Cerebellum (tissue), 4 donors: ENCODE measurements at places on chromosomes 4 and X.

DNA sequence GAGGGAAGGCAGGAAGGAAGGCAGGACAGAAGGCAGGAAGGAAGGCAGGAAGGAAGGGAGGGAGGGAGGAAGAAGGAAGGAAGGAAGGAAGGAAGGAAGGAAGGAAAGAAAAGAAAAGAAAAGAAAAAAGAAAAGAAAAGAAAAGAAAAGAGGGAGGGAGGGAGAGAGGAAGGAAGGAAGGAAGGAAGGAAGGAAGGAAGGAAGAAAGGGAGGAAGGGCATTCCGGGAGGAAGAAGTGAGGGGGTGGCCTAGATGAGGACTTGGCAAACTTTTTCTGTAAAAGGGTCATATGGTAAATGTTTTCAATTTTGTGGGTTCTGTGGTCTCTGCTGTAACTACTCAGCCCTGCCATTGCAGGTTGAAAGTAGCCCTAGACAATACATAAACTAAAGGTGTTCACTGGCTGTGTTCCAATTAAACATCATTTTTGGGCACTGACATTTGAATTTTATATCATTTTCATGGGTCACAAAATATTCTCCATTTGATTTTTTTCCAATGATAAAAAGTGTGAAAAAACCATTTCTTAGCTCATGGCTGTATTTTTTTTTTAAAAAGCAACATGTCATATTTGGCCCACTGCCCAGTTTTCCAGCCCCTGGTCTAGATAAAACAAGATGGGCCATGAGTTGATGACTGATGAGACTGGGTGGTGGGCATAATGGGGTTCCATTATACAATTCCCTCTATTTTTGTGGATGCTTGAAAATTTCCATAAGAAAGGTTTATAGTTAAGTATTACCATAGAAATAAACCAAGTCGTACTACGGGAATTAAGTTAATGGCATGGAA is 3.1 kb downstream of the ZNF630 start:
- no peak for DNase-seq

- DNase-seq, result no peak
Measured at GRCh38 chr4:186634591-186635128, 79.3 kb upstream of the MTNR1A start.

DNA sequence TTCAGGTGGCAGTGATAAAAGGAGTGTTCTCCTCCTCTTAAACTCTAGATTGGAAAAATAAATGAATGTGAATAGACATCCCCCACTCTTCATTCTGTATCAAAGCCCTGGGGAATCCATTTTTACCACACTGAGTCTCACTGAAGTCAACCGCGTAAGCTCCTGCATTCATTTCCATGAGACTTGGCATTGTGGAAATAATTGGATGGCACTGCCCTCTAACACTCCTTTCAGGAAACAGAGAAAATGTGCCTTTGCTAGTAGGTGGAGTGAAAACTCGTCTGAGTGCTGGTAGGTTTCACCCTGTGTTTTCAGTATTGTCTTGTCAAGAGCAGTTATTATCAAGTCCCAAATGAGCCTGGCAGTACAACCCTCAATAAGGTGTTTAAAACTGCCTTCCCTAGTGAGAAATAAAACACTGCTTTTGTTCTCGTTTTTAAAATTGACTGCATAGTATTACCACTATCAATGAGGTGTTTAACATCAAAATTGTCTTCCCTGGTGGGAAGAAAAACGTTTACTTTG is 9.7 kb upstream of the CDKN2AIP start:
- no peak for DNase-seq

DNA sequence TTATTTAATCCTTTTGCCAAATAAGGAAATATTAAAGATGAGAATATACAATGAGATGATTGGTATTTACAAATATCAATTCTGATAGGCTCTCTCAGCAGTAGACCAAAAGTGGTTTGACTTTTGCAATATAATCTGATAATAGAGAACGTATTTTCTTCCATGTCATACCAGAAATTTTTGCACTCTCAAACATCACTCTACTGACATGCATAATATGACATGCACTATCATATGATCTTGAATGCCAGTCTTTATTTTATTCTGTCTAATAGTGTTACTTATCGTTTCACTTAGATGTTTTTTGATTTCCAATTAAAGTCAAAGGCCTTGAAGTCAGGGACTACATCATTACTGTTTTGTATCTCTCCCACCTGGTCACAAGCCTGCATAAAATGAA is 259.2 kb downstream of the PCDH7 start:
- no peak for DNase-seq

DNA sequence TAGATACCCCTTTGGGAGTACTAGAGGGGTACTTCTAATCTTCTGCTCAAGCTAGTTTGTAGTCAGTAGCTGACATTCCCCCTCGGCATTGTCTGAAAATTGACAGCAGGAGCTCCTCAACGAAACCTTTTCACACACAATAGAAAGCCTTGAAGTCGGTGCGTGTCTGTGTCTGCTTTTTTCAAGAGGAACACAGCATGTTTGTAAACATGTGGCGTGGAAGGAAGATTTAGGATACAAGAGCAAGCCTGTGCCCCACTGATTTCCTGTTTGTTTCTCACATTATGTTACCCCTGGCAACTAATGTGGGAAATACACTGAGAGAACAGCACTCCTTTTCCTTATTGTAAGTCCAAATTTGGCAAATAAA is 252.6 kb downstream of the ANKRD50 start:
- DNase-seq, result no peak

DNA sequence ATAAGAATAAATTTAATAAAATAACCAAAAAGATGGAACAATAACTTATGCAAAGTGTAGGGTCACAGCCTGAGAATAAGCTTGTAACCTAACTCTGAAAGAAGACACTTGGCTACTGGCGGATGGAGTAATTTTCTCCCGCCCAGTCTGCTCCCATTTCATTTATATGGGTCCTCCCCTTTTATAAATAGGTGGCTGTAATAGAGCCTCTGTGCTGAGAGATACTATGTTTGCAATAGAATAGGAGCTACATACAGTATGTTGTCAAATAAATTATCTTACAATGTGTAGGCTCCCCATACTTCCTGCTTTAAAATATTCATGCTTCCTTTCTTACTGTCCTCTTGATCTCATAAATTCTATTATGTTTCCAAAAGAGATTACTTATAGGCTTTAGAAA is 28.2 kb upstream of the RPS6KA3 start:
- no peak for DNase-seq

DNA sequence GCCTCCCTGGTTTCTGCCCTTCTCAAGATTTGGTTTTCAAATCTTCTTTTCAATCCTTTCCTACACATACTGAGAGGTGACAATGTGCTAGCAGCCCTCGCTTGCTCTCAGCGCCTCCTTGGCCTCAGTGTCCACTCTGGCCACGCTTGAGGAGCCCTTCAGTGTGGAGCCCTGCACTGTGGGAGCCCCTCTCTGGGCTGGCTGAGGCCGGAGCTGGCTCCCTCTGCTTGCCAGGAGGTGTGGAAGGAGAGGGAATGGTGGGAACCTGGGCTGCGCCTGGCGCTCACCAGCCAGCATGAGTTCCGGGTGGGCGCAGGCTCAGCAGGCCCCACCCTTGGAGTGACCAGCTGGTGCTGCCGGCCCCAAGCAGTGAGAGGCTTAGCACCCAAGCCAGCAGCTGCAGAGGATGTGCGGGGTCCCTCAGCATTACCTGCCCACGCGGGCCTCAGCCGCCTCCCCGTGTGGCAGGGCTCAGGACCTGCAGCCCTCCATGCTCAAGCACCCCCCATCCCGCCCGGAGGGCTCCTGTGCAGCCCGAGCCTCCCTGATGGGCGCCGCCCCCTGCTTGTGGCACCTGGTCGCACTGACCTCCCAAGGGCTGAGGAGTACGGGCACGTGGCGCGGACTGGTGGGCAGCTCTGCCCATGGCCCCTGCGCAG is 127.5 kb downstream of the COX7B2 start:
- no peak for DNase-seq

- no peak for DNase-seq
Measured at GRCh38 chr4:19941434-19941833, 310.3 kb upstream of the SLIT2 start.

- peak; percentile 100 for DNase-seq
Measured at GRCh38 chr4:8158710-8159536, at the start of gene ABLIM2. Gene ABLIM2 (minus strand): TSS chr4:8158813. CDS start chr4:8158689, 124 bp downstream.

GRCh38 chrX:20001588-20001987 is 10.7 kb upstream of the BCLAF3 start:
- DNase-seq, result no peak

- no peak for DNase-seq
Measured at GRCh38 chrX:135396566-135396965, 25.2 kb upstream of the SMIM10L2A start.

GRCh38 chr4:71257761-71258160 is 81.1 kb upstream of the SLC4A4 start:
- DNase-seq, result no peak

- no peak for DNase-seq
Measured at GRCh38 chr4:21005647-21006046, 305.4 kb downstream of the PACRGL start.

DNA sequence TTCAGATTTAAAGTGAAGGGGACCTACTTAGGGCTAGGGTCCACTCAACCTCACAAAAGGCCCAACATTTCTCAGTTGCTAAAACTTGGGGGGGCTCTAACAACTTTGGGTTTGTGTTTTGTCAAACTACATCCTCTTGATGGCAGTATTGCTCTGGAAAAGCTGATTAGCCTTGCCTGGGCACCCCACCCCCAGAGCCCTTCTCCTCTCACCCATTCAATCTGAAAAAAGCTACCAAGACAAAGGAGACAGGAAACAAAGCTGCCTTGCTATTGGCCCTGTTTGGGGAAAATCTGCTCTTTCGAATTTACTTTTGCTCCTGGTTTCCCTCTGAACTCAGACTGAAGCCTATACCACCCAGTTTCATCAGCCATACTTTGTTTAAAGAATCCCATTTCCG is 195.2 kb upstream of the STK26 start:
- no peak for DNase-seq

DNA sequence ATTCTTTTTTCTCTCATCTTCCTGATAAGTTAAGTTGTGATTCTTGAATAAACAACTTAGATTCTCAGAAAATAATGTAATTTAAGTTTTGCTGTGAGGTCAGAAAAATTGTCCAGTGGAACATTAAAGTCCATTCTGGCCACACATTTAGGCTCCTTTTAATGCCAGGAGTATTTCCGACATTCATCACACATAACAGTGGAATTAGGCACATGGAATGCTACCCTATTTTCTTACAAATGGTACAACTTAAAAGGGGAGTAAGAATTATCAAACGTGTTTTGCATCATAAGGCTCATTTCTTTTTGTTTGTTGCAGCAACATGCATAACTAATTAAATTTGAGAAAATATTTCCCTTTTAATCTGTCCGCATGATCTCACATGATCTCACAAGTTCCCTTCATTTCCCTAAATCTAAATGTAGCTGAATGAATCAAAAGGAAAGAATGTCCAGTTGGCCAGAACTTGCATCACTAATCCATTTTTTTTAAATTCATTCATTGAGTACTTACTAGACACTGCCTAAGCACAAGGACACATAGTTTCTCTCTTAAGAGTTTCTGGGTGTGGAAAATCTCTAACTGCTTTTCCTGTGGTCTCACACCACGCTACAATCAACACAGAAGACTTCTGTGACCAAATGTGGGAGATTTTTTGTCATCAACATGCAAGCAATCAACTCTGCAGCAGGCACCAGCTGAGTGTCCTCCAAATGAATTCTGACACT is 22.0 kb downstream of the SPARCL1 start:
- no peak for DNase-seq

- no peak for DNase-seq
Measured at GRCh38 chrX:118504581-118504980, 9.0 kb downstream of the DOCK11 start.

- DNase-seq, result no peak
Measured at GRCh38 chrX:110359273-110359672, 625 bp downstream of the RTL9 start.

DNA sequence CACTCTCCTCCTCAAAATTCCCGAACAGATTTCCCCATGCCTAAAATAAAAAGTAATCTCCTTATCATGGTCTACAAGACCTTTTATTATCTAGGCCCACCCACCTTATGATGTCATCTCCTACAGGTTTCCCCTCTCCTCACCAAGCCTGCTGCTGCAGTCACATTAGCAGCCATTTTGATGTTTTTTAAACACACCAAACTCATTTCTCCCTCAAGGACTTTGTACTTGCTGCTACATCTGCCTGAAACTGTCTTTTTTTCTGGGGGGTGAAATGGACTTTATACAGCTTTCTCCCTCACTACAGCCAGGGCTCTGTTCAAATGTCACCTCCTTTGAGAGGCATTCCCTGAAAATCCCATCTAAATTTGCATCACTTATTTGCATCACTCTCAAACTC is 90.2 kb upstream of the TAB3 start:
- DNase-seq, result no peak

GRCh38 chrX:20402956-20403355 is 136.2 kb upstream of the RPS6KA3 start:
- no peak for DNase-seq

- peak; percentile 34 for DNase-seq
Measured at GRCh38 chrX:16999275-16999674, 52.8 kb downstream of the REPS2 start.

DNA sequence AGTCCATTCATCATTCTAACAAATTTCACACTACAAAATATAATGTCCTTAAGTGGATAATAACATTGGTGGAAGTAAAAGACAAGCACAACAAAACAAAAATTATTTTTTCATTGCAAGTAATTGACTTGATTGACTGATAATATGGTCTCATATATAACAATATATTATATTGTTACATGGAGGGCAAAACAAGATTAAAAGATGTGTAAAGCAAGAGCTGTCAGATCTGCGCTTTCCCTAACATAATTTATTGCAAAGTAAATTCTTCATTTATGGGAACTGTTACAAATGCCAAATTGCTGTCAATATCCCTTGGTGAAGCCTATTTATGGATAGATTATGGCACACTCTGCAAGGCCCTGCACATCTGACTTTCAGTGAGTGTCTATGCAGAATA is 233.6 kb downstream of the PCDH7 start:
- DNase-seq, result no peak

DNA sequence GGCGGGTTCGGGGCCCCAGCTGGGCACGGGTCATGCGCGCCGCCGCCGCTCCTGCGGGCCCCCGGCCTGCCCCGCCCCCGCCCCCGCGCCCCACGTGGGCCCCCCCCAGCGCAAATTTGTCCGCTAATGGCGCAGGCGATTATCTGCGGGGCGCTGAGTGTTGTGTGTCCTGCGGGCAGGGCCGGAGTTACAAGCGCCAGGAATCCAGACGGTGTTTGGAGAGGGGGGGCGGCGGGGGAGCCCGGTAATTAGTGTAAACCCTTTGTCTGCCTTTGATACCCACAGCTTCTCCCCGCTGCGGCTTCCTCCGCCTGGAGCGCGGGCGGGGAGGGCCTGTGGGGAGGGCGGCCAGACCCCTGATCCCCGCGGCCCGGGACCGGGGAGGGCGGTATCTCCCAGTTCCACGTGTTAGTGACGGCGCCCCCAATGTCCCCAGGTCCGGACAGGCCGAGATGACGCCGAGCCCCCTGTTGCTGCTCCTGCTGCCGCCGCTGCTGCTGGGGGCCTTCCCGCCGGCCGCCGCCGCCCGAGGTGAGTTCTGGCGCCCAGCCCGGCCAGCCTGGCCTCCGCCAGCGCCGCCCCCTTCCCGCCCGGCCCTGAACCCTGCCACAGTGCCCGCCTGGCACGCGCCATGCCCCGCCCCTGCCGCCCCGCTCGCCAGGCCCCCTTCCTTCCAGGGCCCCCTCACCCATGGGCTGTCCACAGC is 761 bp downstream of the FGFRL1 start:
- no peak for DNase-seq
